ENCODE measurements at places on chromosomes 16 and 17.

DNA sequence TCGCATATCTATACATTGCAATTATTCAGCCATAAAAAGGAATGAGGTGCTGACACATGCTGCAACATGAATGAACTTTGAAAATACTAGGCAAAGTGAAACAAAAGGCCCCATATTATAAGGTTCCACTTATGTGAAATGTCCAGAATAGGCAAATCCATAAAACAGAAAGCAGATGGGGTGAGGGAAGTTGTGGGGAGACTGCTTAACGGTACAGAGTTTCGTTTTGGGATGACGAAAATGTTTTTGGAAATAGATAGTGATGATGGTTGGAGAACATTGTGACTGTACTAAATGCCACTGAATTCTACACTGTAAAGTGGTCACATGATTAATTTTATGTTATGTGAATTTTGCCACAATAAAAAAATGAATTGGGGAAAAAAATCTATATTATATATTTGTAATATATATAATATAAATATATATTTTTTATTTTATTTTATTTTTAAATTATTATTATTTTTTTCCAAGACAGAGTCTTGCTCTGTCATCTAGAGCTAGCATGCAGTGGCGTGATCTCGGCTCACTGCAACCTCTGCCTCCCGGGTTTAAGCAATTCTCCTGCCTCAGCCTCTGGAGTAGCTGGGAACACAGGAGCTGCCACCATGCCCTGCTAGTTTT lies 4.2 kb upstream of the GNA13 start:
- no peak overlapping the region for H3K27ac ChIP-seq
- no peak for DNase-seq
- H3K36me3 ChIP-seq = no peaks in the 10 kb centered on the region
- no peak overlapping the region for H3K4me3 ChIP-seq
- peaks cover 55% of the 10 kb centered on the region for H3K4me1 ChIP-seq
- H3K27me3 ChIP-seq = no peaks in the 10 kb centered on the region

DNA sequence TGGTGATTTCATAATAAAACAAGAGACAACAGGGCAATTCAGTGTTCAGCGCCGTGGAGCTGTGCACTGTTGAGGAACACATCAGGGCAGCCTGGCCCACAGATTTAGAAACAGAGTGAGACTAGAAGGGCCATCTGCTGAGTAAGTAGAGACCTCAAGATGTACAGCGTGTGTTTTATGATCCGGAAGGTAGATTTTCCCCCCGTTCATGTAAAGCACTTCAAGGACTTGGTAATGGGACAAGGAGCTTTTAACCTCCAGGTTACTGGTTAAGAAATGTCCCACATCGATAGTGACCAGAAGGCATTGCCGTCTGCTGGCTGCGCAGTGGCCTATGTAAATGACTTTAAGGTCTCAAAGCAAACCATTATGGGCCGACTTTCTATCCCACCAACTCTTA lies 1057.7 kb upstream of the EEF2KMT start:
- no peak overlapping the region for H3K4me3 ChIP-seq
- H3K4me1 ChIP-seq = no peaks in the 10 kb centered on the region
- H3K27ac ChIP-seq = no peak overlapping the region
- no peaks in the 10 kb centered on the region for H3K36me3 ChIP-seq
- no peak for DNase-seq

DNA sequence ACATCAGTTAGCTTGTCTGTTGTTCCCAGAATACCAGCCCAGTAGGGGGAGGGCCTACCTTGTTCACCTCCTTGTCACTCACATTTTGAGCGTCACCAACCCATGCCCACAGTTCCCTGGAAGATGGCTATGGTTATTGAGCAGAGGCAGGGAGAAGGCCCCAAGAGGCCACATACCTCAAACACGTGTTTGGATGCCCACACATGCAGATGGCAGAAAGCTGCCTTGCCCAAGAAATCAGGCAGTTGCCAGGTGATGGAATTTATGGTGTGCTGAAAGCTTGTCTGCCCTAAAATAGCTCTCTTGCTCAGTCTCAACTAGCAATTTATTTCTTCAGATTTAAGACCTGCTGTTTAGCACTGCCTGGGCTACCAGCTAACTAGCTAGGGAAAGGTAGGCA lies 16.5 kb upstream of the CMTM4 start:
- peaks cover 3% of the 10 kb centered on the region for H3K36me3 ChIP-seq
- no peak overlapping the region for H3K4me3 ChIP-seq
- DNase-seq = peak; percentile 38
- H3K27ac ChIP-seq = no peak overlapping the region
- H3K4me1 ChIP-seq = peaks cover 4% of the 10 kb centered on the region
- H3K27me3 ChIP-seq = no peaks in the 10 kb centered on the region

DNA sequence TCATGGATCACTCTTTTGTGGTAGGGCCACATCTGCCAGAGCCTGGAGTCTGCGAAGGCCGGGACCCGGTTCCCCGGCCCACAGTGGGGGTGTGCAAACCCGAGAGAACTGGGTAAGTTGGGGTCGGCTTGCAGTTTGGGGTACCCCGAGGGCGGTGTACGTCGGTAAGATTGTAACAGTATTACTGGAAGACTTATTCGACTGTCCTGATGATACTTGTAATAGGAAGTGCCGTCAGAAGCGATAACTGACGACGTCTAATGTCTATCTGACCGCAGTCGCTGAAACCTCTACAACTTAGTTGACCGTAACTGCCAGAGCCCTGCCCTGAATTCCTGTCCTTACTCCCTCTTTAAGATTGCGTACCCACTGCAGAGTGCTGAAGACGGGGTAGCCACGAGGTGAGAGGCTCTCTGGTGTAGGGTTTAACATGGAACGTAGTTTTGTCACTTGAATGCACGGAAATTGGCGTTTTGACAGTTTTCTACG lies 24.0 kb downstream of the TRPV2 start:
- peak overlapping the region; percentile 64 for H3K4me3 ChIP-seq
- H3K27ac ChIP-seq = peak overlapping the region; percentile 82
- H3K36me3 ChIP-seq = peaks cover 34% of the 10 kb centered on the region
- H3K4me1 ChIP-seq = peaks cover 44% of the 10 kb centered on the region

- no peak overlapping the region for H3K27ac ChIP-seq
- no peak overlapping the region for H3K4me3 ChIP-seq
- no peaks in the 10 kb centered on the region for H3K4me1 ChIP-seq
- no peaks in the 10 kb centered on the region for H3K27me3 ChIP-seq
Observed at GRCh38 chr16:62970851-62971250, 934.6 kb upstream of the CDH8 start.

GRCh38 chr17:54013072-54013471 lies 190.3 kb downstream of the KIF2B start:
- H3K27me3 ChIP-seq = no peaks in the 10 kb centered on the region
- no peak overlapping the region for H3K4me3 ChIP-seq
- H3K4me1 ChIP-seq = no peaks in the 10 kb centered on the region
- no peak overlapping the region for H3K27ac ChIP-seq
- no peak for DNase-seq

GRCh38 chr16:77433146-77433545 lies 1.7 kb downstream of the ADAMTS18 start:
- H3K4me1 ChIP-seq = peaks cover 7% of the 10 kb centered on the region
- no peak for DNase-seq
- H3K4me3 ChIP-seq = no peak overlapping the region
- H3K36me3 ChIP-seq = no peaks in the 10 kb centered on the region
- H3K27ac ChIP-seq = no peak overlapping the region

DNA sequence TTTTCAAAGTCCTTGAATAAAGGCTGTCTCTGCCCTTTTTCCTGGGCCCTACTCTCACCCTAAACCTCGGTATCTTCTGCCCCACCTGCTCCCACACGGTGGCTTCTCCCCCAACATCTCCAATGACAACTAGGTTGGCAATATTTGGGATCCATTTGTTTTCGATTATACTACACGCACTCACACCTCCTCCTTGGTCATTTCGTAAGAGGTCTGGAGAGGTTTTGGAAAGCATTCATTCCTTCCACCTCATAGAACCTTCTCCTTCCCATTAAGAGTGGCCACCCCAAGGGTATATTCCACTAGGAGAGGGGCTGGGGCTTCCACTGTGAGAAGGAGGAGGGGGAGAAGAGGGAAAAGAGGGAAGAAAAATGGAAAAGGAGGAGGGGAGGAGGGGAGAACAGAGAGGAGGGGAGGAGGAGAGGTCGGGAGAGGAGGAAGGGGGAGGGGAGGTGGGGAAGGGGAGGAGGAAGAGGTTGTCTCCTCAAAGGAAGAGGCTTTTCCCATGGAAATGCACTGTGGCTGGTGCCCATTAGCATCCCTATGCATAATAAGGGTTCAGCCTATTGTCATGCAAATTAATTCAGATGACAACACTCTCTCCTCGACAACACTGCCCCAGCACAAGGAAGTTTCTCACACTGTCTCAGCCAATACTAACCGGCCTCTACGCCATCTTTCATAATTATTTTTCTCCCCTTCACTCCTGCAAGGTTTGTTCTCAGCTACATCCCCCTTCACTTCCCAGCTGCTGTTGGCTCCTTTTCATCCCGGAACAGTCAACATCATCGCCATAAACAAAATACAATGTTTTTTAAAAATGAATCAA lies 30.0 kb downstream of the SOX9 start:
- H3K4me3 ChIP-seq = no peak overlapping the region
- peaks cover 6% of the 10 kb centered on the region for H3K4me1 ChIP-seq
- no peak overlapping the region for H3K27ac ChIP-seq
- no peak for DNase-seq
- H3K36me3 ChIP-seq = no peaks in the 10 kb centered on the region
- peaks cover 2% of the 10 kb centered on the region for H3K27me3 ChIP-seq

DNA sequence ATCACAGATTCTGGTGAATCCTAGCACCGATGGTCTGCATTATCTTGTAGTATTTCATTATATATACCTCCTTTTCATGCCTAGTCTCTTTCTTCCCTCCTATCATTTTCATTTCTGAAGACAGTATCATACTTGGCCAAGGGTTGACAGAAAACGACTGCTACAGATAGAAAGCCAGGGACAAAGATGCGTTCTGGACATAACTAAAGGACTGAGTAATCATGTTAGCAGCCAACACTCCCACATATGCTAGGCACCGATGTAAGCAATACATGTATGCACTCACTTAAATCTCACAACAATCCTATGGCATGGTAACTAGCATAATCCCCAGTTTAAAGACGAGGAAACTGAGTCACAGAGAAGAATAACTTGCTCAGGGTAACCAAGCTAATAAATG lies 22.9 kb downstream of the RDM1 start:
- no peaks in the 10 kb centered on the region for H3K36me3 ChIP-seq
- DNase-seq = no peak
- no peak overlapping the region for H3K27ac ChIP-seq
- H3K4me3 ChIP-seq = no peak overlapping the region
- no peaks in the 10 kb centered on the region for H3K4me1 ChIP-seq
- H3K27me3 ChIP-seq = no peaks in the 10 kb centered on the region

DNA sequence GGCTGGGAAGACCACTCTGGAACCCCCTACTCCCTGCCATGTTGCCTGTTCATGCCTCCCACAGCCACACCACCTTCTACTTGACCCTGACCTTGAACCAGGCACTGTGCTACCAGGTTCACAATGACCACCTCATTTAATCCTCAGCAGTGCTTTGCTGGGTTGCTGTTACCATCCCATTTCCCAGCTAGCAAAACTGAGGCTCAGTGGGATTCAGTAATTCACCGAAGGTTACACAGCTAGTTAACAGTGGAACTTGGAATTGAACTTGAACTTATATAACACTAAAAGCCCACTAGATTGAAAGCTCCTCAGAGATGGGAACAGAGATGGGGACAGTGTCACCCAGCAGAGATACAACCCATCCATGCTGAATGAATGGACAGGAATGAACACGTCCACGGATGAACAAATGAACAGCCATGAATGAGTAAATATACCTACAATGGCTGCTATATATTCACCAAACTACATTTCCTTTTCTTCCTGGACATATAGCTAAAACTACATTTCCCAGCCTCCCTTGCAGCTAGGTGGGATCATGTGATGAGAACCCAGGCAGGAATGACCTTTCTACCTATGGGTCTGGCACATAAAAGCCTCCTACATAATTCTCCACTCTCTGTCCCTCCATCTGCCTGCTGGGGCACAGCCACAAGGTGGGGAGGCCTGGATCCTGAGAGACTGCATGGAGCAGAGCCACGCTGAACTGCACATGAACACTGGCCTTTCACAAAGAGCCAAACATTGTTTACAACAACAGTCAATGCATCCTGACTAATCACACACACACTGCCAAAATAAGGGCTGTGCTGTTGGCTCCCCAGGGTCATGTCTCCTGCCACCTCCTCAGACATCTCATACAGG lies 94.8 kb downstream of the RMI2 start:
- H3K27ac ChIP-seq = no peak overlapping the region
- no peak for DNase-seq
- H3K4me1 ChIP-seq = no peaks in the 10 kb centered on the region
- no peak overlapping the region for H3K4me3 ChIP-seq
- H3K27me3 ChIP-seq = no peaks in the 10 kb centered on the region

DNA sequence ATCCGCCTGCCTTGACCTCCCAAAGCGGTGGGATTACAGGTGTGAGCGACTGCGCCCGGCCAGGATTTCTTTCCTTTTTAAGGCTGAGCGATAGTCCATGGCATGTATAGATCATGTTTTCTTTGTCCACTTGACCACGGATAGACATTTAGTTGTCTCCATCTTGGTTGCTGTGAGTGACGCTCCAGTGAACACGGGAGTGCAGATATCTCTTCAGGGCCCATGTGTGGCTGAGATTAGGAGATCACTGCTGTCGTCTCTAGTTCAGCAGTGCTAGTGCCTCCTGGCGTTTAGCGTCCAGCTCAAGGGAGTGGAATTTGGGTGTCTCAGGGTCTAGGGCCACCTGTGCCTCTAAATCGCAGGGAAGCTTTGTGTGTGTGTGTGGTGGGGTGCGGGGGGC lies 41.5 kb downstream of the ABCC1 start:
- no peaks in the 10 kb centered on the region for H3K27me3 ChIP-seq
- peaks cover 3% of the 10 kb centered on the region for H3K36me3 ChIP-seq
- H3K4me1 ChIP-seq = peaks cover 14% of the 10 kb centered on the region
- H3K27ac ChIP-seq = no peak overlapping the region
- no peak for DNase-seq

GRCh38 chr17:55531053-55531728 lies 19.9 kb upstream of the SMIM36 start:
- no peaks in the 10 kb centered on the region for H3K27me3 ChIP-seq
- H3K4me3 ChIP-seq = no peak overlapping the region
- H3K4me1 ChIP-seq = no peaks in the 10 kb centered on the region
- no peaks in the 10 kb centered on the region for H3K36me3 ChIP-seq

DNA sequence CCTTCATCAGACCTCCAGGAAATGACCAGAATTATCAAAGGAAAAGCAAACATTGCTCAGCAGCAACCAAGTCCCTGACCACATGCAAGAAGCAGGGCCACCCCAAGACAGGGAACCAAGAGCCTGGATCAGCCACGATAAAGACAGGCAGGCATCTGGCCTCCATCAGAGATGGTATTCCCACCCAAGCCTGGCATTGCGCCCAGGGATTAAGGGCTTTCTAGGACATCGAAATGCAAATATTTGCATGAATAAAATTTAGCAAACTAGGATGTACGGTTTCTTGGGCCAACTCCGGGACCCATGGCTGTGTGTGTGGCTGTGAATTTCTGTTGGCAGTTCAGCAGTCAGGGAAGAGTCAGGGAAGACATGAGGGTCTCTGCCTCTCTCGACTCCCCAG lies 241.4 kb upstream of the DYNLRB2 start:
- no peaks in the 10 kb centered on the region for H3K36me3 ChIP-seq
- H3K27ac ChIP-seq = no peak overlapping the region
- H3K27me3 ChIP-seq = no peaks in the 10 kb centered on the region
- H3K4me1 ChIP-seq = no peaks in the 10 kb centered on the region
- no peak overlapping the region for H3K4me3 ChIP-seq
